ENCODE measurements at places on chromosomes 1 and 21.

GRCh38 chr1:222893255-222893654 is 78.4 kb downstream of the DISP1 start:
- DNase-seq, result no peak

DNA sequence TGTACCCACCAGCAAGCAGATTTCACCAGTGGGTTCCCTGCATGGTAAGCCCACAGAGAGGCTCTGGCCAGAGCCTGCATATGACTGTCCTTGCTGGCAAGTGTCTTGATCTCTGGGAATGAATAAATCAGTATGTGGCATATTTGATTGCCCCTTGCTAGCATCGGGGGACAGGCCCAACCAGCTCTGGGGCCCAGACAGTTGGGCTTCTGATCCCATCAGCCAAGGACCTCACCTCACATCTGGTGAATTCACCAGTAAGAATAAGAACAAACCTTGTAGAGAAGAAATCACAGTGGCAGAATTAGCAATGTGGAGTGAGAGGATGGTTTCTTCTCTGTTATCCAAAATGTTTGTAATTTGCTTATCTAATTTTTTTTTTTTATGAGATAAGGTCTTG is 15.9 kb downstream of the SLC1A7 start:
- DNase-seq, result no peak

DNA sequence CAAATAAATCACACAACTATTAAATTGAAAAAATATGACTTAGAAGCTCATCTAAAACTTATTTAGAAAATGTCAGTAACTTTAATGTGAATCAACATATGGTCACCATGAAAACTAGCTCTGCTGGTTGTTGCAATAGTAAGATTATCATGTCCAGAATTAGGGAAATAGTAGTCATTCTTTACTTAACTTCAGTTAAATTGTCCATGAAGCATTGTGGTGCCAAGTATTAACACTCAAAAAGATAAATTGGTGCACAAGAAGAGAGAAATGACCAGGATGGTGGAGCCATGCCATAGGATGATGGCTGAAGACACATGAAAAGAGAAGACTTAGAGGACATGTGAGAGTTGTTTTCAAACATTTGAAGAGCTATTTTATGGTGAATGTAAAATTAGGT is 130.2 kb upstream of the PTGFR start:
- DNase-seq, result no peak

GRCh38 chr1:12083766-12084165 is 20.7 kb downstream of the TNFRSF8 start:
- no peak for DNase-seq

GRCh38 chr1:53460211-53460634 is 1.0 kb downstream of the DMRTB1 start:
- no peak for DNase-seq

DNA sequence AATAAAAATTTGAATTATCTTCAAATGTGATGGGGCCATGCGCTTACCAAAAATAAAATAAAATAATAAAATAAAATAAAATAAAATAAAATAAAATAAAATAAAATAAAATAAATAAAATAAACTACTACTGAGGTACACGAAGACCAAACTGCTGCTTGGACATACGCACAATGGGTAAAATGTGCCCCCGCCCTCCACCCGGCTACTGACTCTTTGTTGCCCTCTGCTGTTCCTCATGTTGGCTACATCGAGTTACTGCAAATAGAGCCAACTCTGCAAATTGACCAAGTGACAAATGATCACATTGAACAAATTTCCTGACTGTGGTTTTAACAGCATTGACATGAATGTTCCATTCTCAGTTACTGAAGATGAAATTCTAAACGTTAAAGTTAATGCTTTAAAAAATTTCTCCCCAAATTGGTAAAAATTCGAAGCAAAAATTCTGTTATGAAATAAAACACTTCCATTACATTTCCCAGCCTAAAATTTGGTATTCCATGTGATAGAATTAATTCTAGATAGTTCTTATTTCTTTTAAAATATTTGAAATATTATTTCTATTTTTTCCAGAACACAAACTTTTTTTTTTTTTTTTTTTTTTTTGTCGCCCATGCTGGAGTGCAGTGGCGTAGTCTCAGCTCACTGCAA is 18.8 kb upstream of the MAP1LC3C start:
- DNase-seq, result peak; percentile 9

GRCh38 chr1:175548774-175549173 is 194.6 kb downstream of the TNR start:
- no peak for DNase-seq

- DNase-seq, result no peak
Observed at GRCh38 chr1:66729119-66729518, 23.1 kb upstream of the DYNLT5 start.

DNA sequence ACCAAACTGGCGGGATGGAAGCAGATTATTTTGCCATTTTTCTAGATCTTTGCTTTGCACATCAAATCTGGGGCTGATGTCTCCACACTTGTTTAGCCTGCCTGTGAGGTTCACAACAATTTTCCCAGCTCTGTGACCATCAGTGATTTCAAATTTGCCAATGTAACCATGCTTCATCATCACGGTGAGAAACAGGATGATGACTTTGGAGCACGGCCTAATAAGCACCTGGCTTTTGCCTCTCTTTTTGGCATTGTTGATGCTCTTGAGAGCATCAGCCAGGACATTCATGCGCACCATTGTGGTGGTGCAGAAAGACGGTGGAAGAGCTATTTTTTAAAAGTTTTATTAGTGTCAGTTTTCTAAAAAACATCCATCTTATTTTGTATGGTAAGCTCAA is 50.1 kb downstream of the IARS2 start:
- no peak for DNase-seq

- no peak for DNase-seq
Observed at GRCh38 chr1:19651141-19651737, 7.1 kb downstream of the NBL1 start.

GRCh38 chr1:235838021-235838420 is 28.7 kb downstream of the LYST start:
- no peak for DNase-seq

GRCh38 chr1:95287825-95288224 is 53.8 kb downstream of the RWDD3 start:
- DNase-seq, result no peak

- DNase-seq, result no peak
Observed at GRCh38 chr1:81949421-81949820, 148.7 kb downstream of the ADGRL2 start.

GRCh38 chr21:40625991-40626390 is 221.0 kb downstream of the DSCAM start:
- DNase-seq, result no peak

- no peak for DNase-seq
Observed at GRCh38 chr21:15212206-15212605, 147.4 kb upstream of the NRIP1 start.
